Stimulated activated CD8-positive, alpha-beta memory T cell treated with anti-CD3 and anti-CD28 coated beads, Interleukin-15, amount 100 ng/mL, for 24 hours (primary cell): ENCODE measurements at places on chromosomes 2 and 18.

GRCh38 chr18:76443519-76444445, 51.3 kb downstream of the ZNF516 start:
- no peak for DNase-seq

GRCh38 chr2:129748250-129748649, 231.2 kb upstream of the RAB6C start:
- no peak for DNase-seq

- no peak for DNase-seq
These were observed 9.2 kb upstream of the SP9 start for GRCh38 chr2:174325373-174326160.

GRCh38 chr2:105496271-105496670, 97.4 kb upstream of the FHL2 start:
- DNase-seq, result no peak

DNA sequence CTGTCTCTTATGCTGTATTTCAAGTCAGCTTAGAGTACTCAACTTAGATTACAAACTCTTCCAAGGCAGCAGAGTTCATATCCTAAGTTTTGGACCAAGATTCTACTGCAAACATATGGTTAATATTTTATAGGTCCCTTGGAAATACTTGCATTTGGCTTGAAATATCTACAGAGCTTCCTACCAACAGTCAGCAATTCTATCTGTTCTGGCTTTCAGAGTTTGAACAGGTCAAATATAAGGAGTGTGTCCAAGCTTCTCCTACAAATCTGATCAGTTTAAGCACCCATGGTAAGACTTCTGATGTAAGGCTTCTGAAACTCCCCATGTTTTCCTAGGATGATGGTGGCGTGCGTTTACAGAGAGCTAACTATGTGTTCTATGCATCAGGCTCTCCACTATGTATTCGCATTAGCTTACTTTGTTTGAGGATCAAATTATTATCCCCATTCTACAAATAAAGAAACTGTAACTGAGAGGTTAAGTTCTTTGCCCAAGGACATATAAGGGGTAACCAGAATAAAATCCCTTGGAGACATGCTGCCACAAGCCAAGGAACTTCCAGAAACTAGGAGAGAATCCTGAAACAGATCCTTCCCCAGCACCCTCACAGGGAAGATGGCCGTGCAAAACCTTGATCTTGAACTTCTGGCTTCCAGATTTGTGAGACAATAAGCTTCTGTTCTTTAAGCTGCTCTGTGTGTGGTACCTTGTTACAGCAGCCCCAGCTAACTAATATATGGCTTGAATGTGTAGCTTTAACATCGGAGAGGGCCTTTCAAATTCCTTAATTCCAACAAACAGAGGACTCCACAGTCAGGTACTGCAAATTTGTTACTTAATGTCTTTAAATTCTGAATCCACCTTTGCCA, 55.1 kb downstream of the ATP8B1 start:
- no peak for DNase-seq

GRCh38 chr18:23099621-23100020, 35.7 kb upstream of the CABLES1 start:
- no peak for DNase-seq

GRCh38 chr2:239260546-239261327, 140.1 kb downstream of the HDAC4 start:
- no peak for DNase-seq

DNA sequence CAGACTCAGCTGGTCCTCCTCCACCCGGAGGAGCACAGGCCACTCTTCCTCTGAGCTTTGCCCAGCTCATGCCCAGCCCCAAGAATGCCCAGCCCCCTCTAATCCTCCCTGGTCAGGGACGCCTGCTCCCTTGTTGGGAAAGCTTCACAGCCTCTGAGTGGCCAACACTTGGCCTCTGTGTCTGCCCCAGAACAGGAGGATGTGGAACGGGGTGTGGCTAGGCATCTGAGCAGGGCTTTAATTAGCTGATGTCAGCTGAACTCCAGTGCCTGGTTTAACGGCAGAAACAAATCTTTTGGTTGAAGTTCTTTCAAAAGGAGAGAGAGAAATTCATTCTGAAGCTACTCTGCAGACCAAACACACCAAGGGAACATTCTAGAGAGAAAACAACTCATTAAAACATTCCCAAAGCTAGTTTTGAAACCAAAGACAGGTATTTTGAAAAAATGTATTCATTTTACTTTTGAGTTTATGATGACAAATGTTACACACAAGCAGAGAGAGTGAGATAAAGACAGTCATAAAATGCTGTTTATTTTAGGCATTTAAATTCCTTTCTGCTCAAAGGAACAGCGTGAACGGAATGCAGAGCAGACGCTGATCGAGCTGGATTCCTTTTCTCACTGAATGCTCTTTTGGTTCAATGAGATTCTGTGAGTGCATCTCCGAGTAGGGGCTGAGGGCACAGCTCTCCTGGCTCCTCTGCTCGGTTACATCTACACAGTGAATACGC, 63.8 kb downstream of the RTP5 start:
- DNase-seq, result no peak

- DNase-seq, result no peak
These were observed 1367.4 kb upstream of the ACVR2A start for GRCh38 chr2:146477383-146477782.

- DNase-seq, result no peak
These were observed 13.7 kb downstream of the PDCD1 start for GRCh38 chr2:241844831-241845578.

DNA sequence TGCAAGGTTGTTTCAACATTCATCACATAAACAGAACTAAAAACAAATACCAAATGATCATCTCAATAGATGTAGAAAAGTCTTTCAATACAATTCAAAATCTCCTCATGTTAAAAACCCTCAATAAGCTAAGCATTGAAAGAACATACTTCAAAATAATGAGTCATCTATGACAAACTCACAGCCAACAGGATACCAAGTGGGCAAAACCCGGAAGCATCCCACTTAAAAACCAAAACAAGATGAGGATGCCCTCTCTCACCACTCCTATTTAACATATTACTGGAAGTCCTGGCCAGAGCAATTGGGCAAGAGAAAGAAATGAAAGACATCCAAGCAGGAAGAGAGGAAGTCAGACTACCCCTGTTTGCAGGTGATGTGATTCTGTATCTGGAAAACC, 992.2 kb upstream of the PIK3C3 start:
- no peak for DNase-seq

- no peak for DNase-seq
These were observed 2.0 kb downstream of the CNNM4 start for GRCh38 chr2:96762529-96763311.

GRCh38 chr2:128277961-128278681, 40.5 kb downstream of the HS6ST1 start:
- no peak for DNase-seq

DNA sequence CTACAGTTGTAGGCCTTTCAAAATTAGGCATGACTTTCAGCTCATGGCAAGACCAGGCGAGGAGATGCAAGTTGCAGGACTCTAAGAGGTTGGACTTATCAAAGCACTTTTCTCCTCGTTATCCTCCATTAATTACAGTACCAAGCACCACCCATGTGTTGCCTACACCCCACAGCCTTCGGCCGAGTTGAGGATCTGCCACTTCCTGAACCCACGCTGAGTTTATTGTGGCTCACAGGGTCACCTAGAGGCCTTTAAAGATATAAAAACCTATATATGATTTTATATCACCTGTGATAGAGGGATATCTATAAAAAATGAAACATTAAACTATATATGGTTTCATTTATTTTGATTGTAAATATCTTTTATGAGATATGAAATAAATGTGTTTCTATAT, 2.6 kb downstream of the UGT1A10 start:
- DNase-seq, result no peak

- DNase-seq, result no peak
These were observed 28.0 kb downstream of the EMILIN2 start for GRCh38 chr18:2874765-2875164.

DNA sequence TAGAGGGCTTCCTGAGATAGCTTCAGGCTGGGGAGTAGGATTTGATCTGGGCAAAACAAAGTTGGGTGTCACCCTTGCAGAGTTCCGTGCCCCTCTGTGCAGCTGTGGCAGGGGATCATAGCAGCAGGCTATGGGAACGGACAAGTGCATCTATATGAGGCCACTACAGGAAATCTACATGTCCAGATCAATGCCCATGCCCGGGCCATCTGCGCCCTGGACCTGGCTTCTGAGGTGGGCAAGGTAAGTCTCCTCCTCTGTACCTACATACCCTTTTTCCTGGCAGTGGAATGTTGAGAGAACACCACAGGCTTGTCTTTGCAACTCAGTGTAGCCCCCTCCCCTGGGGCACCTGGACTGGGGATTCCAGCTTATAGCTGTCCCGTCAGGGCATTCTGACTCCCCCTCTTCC, 3.5 kb downstream of the WDR54 start:
- no peak for DNase-seq

- DNase-seq, result no peak
These were observed 279.8 kb downstream of the C1D start for GRCh38 chr2:67783026-67783425.

GRCh38 chr2:179518830-179519229, 254.2 kb upstream of the SESTD1 start:
- no peak for DNase-seq

DNA sequence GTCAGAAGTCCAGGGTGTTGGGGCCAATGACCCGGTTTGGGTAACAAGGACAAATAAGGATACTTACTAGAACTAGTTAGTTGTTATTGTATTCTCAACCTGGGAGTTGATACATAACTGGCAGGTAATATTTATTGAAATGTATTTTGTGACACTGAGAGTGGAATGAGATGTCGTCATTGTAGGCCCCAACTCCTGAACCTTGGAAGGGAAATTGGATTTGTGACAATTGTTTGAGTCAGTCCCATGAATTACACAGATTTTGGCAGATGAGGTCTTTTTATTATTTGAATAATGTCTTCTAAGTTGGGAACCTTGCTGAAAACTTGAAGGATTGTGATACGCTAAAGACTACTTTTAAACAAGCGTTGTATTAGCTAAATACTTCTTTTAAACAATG, 5.1 kb downstream of the TIMM21 start:
- DNase-seq, result no peak

- no peak for DNase-seq
These were observed 164.6 kb downstream of the CAMKMT start for GRCh38 chr2:44526352-44526751.
